ENCODE measurements at places on chromosomes 5 and 9.

DNA sequence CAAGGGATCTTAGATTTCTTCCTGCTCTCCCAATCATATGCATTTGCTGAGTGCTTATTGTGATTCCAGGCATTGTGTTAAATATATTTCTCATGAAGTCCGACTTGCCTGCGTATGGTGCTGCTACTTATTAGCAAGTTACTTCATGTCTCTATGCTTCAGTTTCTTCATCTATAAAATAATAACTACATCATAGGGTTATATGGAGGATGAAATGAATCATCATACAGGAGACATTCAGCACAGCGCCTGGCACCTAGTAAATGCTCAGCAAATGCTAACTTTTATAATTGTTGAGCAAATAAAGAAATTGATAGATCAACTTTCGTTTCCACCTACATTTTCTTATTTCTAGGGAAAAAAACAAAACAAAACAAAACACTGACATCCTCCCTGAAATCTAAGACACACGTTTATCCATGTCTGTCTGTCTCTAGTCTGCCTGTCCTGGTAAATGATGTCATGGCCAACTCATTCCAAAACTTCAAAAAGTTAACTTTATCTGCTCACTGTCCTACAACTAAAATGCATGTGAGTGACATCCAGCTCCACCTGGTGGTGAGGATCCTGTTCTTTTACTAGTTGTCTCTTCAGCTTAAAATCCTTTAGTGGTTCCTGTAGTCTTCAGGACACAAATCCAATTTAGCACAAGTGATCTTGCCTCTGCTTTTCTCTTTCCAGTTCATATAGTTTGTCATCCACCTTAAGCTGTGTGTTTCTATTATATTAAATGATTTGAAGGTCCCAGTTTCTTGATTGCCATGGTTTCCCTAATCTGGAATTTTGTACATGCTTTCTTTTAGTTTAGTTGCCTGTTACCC, 27.7 kb downstream of the PPP3R2 start:
- H3K27me3 ChIP-seq = no peaks in the 10 kb centered on the region
- H3K27ac ChIP-seq = no peak overlapping the region
- no peak for DNase-seq
- no peak overlapping the region for H3K4me3 ChIP-seq

DNA sequence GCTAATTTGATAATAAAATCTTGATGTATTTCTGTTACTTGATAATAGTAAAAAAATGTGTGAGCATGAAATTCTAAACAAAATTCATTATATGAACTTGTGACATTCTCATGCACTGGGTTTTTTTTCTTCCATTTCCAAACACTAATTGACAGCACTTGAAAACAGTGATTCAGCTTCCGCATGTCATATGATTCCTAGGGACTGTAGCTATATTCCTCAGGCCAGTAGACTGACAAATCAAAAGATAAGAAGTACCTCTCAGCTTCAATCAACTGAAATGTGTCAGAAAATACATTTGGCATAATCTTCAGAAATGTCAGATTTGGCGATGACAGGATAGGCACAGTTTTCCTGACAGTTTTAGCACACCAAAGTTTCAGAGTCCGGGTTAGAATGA, 52.5 kb downstream of the EFNA5 start:
- no peak for DNase-seq
- no peak overlapping the region for H3K4me3 ChIP-seq
- no peaks in the 10 kb centered on the region for H3K4me1 ChIP-seq
- no peaks in the 10 kb centered on the region for H3K27me3 ChIP-seq
- no peak overlapping the region for H3K27ac ChIP-seq
- H3K36me3 ChIP-seq = no peaks in the 10 kb centered on the region

- no peak overlapping the region for H3K27ac ChIP-seq
- DNase-seq = no peak
- no peaks in the 10 kb centered on the region for H3K27me3 ChIP-seq
These were observed 26.3 kb downstream of the SSBP2 start for GRCh38 chr5:81724571-81724970.

DNA sequence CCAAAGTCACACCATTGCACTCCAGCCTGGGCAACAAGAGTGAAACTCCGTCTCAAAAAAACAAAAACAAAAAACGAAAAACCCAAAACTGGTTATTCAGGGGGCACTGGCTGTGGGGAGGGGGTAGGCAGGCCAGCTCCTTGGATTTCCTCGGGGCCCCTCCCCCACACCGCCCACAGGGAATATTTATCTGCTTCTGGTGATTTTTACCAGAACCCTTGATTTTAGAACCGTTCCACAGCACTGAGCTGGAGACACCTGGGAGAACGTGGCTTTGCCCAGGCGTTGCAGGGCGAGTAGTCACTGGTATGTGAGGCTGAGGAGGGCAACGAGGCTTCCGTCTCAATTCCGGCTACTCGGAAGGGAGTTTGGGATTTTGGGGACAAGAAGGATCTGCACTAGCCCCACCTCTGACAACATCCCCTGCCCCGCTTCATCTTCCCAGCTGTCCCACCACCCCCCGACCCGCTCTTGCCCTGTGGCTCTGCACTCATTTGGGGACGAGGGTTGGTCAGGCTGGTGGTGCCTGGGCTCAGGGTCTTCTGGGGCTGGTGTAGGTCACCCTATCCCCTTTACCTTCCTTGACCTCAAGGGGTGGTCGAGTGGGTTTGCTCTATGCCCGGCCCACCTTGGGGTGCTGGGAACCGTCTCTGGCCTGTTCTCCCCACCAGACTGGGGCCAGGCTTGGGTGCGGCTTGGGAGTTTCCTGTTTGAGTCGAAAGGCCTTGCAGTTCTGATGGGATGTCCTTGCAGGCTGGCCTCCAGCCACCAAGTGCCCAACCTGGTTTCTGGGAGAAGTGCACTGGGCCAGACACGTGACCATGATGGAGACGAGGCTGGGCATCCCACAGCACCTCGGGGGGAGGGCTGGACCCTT, 3.5 kb downstream of the AHRR start:
- H3K36me3 ChIP-seq = no peaks in the 10 kb centered on the region
- no peak for DNase-seq
- H3K27ac ChIP-seq = no peak overlapping the region
- no peak overlapping the region for H3K4me3 ChIP-seq
- H3K4me1 ChIP-seq = peaks cover 24% of the 10 kb centered on the region

DNA sequence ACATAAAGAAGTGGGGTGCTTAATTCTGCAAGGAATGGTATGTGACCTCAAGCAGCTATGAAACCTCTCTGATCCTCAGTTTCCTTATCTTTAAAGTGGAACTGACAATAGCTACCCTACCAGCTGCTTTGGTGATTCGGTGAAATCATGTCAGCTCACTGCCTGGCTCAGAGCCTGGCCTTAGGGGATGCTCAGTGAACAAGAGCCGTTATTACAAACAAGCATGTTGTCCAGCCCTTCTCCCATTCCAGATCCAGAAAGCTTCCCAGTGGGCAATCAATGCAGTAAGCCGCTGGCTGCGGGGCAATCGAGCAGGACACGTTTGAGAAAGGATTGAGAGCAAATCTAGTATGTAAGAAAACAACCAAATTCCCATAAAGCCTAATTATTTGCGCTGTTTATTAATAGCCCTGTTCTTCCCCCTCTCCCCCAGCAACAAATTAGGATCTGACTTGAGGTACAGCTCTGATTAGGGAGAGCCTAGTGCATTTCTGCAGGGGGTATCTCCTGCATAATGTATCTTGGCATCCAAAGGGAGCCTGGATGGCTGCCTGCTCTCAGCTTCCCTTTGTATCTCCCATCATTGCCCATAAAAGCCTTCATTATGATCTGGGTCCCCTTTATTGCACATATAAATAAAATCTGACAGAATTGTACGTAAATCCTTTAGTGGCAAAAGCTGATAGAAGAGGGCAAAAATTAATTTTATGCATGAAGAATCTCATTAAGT, 371.4 kb downstream of the TMEM232 start:
- H3K27me3 ChIP-seq = no peaks in the 10 kb centered on the region
- H3K27ac ChIP-seq = no peak overlapping the region
- no peak overlapping the region for H3K4me3 ChIP-seq
- peaks cover 3% of the 10 kb centered on the region for H3K4me1 ChIP-seq
- peak; percentile 49 for DNase-seq

Measured in tibial artery (tissue), 4 donors.